Central memory CD4-positive, alpha-beta T cell (primary cell): ENCODE measurements at places on chromosomes 3 and 15.

- no peak for DNase-seq
These were observed 30.2 kb downstream of the OCA2 start for GRCh38 chr15:28068930-28069329.

GRCh38 chr3:4149296-4149695 lies 153.9 kb upstream of the SETMAR start:
- no peak for DNase-seq

- DNase-seq: no peak
These were observed 396.7 kb upstream of the RGMA start for GRCh38 chr15:93485438-93486327.

GRCh38 chr15:33581032-33581431 lies 270.3 kb downstream of the RYR3 start:
- DNase-seq: no peak

DNA sequence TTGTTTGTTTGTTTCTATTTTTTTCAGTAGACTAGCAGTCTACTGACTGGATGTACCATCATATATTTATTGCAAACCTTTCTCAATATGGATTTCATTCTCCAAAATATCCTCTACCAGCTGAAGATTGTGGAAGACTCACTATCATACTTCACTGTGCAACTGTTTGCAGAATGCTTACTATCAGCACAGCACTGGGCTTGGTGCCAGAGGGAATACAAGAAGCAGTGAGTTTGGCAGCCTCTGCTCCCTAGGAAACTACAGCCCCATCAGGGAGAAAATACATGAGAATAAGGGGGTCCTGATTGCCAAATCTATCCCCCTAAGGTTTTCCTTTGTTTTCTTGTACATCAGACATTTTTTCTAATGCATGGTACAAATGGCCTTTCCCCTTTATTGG lies 27.5 kb downstream of the AQP9 start:
- DNase-seq: no peak

DNA sequence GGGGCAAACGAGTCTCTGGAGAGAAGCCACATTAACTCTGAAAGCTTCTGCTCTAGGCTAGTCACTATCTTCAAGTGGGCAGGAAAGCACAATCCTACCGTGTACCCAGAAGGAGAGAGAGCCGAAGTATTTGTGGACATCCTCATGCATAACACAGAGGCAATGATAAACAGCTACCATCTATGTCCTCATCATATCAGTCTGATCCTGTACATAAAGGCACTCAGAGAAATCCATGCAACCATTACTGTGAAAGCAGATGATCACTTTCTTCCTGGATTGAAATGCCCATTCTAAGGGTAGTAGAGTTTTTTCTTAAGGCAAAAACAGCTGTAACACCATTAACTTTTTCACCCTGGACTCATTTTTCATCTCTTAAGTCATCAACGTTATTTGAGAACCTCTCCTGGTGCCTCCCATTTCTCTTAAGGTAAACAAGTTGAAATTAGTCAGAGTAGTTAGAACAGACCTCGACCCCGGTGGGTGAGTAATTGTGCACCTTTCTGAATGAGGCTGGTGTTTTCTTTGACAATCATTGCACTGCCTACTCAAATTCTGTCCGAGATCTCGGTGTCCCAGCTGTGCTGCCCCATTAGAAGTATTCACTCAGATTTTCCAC lies 327.4 kb downstream of the SHQ1 start:
- no peak for DNase-seq

- DNase-seq: no peak
These were observed 24.5 kb upstream of the MFSD1 start for GRCh38 chr3:158777161-158777873.

DNA sequence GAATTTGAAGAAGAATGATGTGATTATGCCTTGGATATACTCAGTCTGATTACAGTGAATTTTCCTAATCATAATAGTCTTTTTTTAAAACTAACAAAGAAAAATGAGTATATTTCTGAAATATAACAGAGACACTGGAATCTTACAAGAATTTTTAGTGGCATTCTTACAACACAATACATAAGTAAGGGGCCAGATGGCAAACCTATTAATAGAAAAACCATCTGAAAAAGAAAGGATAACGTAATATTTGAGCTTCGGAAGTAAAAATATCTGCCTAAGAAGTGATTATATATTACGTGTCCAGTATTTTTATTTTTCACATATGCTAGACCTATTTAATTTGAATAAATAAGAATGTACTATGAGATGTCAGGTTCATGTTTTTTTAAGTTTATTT lies 452.8 kb downstream of the NAALADL2 start:
- DNase-seq: no peak

DNA sequence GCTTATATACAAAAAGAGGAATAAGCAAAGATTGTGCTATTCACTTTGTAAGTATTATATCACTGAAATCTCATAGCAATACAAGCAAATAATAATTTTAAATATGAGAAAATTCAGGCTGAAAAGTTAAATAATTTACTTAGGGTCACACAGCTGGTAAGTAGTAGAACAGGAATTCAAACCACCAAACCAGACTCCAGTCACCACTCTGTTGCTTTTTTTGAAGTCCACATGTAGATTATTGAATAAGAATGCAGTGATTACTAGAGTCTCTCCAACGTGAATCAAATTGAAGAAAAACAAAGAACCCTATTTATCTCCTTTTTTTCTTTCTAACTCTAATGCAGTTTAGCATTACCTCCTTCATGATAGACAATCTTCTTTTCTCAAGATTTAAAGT lies 15.9 kb downstream of the SPICE1 start:
- DNase-seq: no peak

DNA sequence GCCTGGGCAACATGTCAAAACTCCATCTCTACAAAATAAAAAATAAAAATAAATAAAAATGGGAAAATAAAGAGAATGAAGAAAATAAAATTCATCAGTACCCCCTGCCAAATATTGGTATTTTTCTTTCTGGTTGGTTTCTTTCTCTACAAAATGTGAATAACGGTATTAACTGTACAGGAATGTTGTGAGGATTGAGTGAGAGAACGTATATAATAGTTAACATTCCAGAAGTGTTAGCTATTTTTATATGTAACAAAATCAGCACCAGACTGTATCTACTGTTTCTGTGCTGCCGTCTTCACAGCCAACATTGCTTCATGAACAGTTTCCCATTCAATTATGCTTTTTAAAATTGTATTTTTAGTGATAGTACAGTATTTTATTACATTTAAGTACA lies 25.5 kb upstream of the RNU6-1 start:
- DNase-seq: no peak

DNA sequence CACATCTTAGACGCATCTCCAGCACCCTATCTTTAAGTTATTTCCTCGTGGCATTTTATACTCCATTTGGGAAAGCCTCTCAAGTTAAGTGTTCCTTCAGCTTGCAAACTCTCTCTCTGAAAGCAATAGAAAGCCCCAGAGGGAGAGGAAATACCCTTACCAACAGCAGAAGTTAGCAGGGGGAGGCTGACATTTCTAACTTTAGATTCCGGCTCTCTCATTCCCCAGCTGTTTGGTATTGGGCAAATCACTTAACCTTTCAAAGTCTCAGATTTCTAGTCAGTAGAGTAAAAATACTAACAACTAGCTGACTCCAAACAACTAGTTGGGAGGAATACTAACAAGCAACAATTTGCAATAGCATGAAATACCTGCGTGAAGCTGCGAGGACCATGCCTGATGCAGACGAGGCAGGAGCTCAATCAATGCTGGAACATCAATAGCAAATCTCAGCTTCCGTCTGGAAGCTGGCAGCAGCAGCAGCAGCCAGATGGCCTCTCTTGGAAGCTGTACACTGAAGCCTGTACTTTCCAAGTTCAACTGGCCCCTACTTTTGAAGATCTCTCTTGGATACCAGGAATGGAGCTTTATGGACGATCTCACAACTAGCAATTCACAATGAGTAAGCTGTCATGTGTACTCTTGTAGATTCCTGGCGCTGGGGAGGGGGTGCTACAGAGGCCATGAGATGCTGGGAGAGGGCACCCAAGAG lies 47.8 kb downstream of the THBS1 start:
- no peak for DNase-seq

DNA sequence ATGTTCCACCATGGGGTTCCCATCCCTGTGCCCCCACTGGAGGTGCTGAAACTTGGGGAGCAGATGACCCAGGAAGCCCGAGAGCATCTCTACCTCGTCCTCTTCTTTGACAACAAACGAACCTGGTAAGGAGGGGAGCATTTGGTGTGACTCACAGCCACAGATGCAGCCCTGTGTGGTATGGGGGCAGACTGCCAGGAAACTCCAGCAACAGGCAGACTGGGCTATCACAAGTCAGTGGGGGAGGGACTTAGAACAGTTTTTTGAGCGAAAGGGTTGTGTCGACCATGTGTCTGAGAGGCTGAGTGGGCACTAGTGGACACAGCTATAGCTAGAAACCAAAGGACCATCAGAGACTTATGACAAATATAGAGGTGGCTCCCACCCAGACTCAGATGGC lies 3.4 kb upstream of the OGG1 start:
- DNase-seq: no peak

GRCh38 chr3:324423-324822 lies 127.9 kb downstream of the CHL1 start:
- no peak for DNase-seq

DNA sequence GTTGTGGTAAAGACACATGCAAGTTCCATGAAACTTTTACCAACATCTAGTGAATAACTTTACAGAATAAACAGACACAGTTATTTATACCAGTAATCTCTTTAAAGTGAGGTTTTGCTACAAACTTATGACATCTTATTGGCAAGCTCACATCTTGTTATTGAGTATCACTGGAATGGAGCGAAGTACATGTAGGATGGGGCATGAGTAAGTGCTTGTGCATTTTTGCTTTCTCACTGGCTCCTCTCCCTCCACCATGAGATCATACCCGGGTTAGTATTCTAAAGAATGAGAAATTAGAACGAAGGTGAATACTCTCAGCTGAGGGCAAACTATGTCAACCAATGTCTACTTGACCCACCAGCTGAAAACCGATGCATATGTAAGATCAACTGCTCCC lies 193.3 kb upstream of the ZNF717 start:
- no peak for DNase-seq

DNA sequence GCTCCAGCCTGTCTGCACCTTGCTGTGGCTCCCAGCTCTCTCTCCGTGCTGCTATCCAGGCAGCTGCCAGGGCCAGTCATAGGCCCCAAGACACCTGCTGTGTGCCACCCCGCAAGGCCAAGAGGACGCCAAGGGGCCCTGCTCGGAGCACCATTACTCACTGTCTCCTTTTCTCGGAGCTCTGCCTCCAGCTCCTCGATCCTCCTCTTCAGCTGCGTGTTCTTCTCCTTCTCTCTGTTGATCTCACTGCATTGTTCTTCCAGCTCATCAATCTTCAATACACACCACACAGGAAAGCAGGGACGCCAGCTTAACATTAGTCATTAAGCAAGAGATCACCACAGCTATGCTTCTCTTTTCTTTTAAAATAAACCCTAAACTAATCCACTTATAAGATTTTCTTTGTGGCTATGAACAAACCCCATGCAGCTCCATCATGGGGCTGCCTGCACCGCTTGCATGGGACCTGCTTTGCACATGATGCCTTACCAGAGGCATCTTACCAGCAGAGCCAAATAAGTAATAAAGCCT lies 42.6 kb downstream of the WHAMM start:
- no peak for DNase-seq

GRCh38 chr15:99137877-99138276 lies 33.0 kb downstream of the SYNM start:
- DNase-seq: no peak

GRCh38 chr3:41364736-41365135 lies 165.4 kb downstream of the CTNNB1 start:
- no peak for DNase-seq

DNA sequence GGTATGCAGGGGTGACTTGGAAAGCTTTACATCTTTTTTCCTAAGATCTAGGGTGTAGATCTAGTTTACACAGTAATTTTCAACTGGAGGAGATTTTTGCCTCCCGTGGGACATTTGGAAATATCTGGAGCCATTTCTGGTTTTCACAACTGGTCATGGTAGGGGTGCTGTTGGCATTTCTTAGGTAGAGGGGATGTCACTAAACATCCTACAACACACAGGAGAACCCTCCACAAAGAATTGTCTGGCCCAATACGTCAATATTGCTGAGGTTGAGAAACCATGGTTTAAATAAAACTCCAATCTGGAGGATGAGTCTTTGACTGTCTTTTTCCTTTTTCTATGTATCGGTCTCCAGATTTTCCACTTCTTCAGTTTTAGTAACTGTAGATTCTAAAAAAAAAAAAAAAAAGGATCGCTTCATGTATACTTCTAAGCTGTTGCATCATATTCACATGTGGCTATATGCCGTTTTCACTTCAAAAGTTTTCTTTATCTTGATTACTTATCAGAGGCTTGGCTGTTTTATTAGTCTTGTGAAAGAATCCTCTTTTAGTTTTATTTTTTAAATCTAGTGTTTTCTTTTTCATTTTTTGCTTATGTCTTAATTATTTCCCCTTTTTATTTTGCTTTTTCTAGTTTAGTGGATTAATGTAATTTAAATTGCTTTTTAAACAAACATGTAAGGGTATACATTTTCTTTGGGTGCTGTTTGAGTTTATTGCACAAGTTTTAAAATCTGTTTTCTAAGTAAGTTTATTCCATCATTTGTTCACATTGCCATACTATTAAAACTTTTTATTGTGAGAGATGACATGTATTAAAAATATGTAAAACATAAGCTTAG lies 21.2 kb downstream of the UBE2Q2 start:
- no peak for DNase-seq
